NCI-H1417 (cell line): ENCODE measurements at places on chromosomes 1 and 21.
A peak's percentile ranks its signal among the peaks of the same experiment; 100 is the strongest.

GRCh38 chr1:176843352-176844297 lies 320.9 kb downstream of the ASTN1 start:
- DNase-seq = peak; percentile 65

DNA sequence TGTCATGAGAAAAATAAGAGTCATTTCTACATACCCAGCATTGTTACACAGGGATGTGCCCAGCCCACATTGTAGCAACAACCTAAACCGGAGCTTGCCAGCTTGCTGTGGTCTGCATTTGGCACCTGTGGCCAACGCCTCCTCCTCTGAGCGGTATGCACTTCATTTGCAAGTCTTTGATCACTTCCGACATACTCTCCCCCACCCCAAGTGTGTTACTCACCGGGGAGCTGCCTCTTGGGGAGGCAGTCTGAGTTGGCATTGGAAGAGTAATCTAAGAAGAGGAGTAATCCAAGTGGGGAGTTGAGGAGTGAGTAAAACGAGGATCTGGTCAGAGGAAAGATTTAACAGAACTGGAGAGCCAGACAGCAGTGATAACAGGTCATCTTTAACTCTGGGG lies 3.8 kb downstream of the BCL9 start:
- peak; percentile 33 for DNase-seq

GRCh38 chr1:152621993-152622392 lies 910 bp downstream of the LCE3A start:
- no peak for DNase-seq

DNA sequence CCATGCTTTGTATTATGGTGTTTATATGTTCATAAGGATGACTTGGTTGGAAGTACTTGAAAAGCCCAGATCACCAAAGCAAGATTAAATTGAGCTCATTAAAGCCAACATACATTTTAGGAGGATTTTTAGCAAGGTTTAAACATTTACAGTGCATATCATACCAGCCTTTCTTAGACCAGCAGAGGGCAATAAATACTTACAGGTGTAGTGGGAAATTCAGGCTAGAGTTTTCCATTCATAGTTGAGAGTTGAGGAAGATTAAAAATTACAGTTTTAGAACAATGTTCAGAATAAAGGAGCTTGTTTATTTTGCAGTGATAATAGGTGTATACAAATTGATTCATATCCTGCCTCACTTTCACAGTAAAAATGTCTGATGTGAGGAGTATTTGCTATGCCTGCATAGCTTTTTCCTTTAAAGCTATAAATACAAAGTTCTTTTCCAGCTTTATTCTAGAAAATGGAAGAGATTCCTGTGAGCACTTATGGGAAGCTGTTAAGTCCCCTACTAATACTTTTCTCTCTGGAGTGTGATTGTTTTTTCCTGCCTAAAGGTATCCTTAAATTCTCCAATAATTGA lies 35.3 kb downstream of the DTL start:
- peak; percentile 57 for DNase-seq

DNA sequence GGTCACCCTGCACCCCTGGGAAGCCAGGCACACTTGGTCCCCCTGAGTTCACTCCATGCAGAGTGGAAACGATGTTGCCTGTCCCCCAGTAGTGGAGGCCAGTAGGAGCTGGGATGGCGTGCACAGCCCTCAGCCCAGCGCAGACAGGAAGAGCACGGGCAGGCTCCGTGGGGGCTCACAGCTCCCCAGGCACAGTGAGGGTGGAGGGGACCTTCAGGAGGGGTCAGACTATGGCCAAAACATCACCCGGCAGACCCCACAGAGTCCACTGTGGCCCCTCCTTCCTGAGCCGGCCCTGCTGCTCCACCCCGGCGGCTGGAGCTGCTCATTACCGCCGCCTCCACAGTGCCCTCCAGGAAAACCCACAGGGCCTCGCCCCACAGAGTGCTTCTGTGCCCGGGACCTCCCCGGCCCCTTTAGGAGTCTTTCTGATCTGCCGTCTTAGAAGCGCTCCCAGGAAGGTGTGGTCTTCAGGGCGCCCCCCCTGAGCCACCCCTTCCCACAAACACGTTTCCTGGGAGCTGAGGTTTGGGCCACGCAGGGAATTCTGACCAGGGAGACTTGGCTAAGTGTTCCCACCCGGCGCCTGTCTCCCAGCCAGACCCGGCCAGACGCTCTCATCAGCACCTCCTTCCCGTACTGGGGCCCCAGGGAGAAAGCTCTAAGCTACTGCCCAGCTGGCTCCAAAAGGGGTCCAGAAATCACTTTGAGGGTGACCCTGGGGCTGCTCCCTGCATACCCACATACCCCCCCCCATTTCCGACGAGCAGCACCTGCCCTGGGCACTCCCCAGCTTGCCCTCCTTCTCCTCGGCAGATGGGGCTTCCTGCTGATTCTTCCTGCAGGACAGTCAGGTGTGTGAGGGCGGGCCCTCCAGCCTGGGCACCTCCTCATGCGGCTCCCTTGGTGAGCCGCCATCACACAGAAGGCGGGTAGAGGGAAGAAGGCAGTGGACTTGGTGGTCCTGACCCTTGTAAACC lies 38.8 kb downstream of the RIPK4 start:
- no peak for DNase-seq

DNA sequence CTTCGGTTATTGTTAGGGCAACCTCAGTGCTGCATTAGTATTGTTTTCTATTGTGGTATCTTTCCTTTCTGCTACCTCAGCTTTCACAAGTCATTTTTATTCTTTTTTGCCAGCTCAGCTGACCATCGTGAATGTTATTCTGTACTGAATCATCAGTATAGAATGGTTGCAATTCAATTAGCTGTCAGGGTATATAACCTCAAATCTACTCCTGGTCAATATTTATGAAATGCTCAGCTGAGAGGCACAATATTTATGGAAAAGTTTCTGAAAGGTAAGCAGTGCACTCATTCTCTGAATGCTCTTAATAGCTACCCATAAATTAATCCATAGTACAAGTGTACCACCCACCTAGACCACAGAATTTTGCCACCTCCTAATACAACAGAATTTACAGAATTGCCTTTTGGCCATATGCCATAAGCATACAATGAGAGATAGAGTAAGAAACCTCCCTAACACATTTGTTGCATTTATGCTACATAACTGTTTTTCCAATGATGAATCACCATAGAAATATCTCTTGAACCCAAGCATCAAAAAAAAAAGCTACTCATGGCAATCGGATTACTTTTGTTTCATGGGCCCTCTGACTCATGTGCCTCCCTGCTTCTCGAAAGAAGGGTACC lies 732.6 kb upstream of the CHRM3 start:
- DNase-seq = no peak

- no peak for DNase-seq
These were observed 27.8 kb upstream of the LRRC38 start for GRCh38 chr1:13541435-13542215.

- no peak for DNase-seq
These were observed 54.5 kb downstream of the IRF2BP2 start for GRCh38 chr1:234555390-234556024.
